ENCODE measurements at places on chromosomes 2 and 18.

DNA sequence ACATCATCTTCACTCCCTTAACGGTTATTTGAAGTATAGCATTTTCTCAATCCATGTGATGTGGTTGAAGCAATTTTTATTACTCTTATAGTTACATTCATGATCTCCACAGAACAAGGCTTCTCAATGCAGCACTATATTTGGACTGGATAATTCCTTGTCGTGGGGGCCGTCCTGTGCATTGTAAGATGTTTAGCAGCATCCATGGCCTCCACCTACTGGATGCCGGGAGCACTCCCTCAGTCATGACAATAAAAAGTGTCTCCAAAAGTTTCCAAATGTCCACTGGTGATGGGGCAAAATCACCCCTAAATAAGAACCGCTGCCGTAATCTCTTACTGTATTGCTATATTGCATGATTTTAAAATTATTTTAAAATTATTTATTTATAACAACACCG lies 110.6 kb upstream of the DDX18 start:
- DNase-seq: no peak

DNA sequence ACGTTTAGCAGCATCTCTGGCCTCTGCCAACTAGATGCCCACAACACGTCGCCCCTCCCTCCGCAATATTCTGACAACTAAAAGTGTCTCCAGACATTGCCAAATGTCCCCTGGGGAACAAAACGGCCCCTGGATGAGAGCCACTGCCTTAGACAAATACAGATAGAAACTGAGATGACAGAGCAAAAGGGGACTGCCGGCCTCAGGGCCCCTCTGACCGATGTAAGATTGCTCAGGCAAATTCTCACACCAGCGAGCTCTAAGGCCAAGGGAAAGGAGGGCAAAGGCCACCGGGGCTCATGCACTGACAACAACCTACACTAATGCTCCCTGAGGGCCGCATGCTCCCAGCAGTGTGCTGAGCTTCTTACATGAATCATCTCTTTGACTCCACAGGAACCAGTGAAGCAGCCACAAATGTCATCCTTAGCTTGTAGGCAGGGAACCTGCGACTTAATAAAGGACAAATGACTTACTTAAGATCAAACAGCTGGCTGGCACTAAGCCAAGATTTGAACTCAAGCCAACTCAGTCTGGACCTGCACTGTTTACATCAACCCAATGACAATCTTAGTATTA lies 228.5 kb downstream of the TTC32 start:
- no peak for DNase-seq

- DNase-seq: no peak
Measured at GRCh38 chr2:112777036-112777435, 7.3 kb downstream of the IL1A start.

GRCh38 chr2:72937356-72937669 lies 20.0 kb downstream of the EMX1 start:
- no peak for DNase-seq

GRCh38 chr2:172513935-172514586 lies 41.8 kb upstream of the PDK1 start:
- no peak for DNase-seq

DNA sequence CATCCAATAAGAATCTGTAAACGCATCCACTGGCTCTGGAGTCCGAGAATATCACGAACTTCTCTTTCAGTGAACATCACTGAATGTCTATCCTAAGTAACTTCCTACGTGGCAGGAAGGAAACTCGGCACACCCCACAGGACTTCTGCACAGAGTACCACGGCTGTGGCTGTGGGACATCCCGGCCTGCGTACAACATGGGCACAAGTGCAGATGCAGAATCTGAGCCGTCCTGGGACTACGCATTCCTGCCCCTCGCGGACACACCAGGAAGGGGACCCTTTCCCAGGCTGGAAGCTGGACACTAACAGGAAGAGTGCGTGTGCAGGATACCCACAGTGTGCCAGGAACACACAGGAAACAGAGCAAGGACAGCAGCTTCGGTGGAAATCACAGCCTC lies 60.6 kb downstream of the ZNF516 start:
- DNase-seq: no peak

- DNase-seq: no peak
Measured at GRCh38 chr2:9654452-9655100, 23.8 kb upstream of the YWHAQ start.

All from DMS79 treated with DMSO at 0.1 percent for 48 hours (cell line).